ENCODE measurements at places on chromosomes 4 and X.

GRCh38 chr4:170242471-170242870 lies 152.7 kb upstream of the AADAT start:
- no peak for DNase-seq

- DNase-seq = no peak
Observed at GRCh38 chrX:55167901-55168300, 52.2 kb upstream of the PAGE5 start.

- no peak for DNase-seq
Observed at GRCh38 chr4:78764498-78764961, 11.6 kb upstream of the BMP2K start.

GRCh38 chr4:6695660-6696610 lies 2.3 kb downstream of the S100P start:
- DNase-seq = no peak

DNA sequence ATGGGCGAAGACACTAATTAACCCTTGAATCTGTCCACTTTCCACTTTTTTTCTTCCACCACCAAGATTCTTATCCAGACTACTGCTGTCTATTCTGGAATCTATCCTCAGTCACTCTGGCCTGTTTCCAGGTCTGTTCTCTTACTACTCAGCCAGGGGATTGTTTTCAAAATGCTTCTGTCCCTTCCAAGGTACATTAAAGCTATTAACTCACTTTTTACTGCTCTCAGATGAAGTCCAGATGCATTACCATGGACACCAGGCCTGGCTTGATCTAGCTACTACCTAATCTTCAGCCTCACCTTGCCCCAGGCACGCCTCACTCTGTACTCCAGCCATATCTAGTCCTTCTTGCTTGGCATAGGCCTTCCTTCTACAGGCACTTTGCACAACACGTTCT lies 66.4 kb downstream of the GALNT7 start:
- DNase-seq = no peak

DNA sequence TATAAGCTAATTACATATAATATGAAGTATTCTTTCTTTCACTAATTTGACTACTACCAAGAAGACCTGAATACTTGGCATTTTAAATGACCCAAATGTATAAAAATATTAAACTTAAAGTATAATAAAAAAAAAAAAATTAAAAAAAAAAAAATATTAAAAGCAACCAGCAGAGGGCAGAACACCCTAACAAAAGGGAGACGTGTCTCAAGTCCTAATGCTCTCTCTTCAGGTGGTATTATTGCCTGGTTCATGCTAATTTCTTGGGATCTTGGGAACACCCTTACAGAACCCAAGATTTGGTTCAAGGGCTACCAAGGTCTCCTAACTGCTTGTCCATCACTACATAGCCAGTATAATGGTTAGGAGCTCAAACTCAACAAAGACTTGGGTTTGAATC lies 754.8 kb downstream of the RAB28 start:
- DNase-seq = no peak

DNA sequence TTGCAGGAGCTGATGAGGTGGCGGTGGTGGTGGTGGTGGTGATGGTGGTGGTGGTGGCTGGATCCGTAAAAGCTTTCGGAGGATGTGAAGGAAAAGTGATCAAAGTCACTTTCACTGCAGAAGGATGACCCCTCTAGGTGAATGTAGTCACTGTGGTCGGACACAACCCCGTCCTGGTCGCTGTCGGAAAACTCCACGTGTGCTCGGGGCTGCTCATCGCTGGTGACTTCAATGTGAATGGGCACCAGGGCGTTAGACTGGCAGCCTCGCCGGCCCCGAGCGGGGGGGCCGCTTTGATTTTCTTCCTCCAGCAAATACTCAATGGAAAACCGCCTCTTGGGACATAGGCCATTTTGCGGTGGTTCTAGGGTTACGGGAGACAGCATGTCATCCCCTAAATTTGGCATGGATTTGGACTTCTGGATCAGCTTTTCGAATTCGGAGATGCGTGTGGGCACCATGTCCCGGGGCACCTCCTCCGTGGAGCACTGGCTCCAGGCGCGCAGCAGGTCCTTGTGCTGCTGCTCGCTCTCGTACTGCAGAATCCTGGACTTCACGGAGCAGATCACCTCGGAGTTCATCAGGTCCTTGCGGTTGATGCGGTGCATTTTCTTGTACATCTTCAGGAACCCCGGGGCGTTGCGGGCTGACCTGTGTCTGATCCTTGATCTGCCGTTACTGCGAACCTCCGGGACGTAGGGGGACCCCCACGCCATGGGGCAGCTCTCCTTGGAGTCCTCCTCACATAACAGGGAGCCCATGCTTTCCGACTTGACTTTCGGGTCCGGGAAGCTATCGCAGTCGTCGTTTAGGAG lies 88.3 kb upstream of the PDLIM3 start:
- DNase-seq = no peak

GRCh38 chr4:102430461-102430910 lies 70.7 kb upstream of the NFKB1 start:
- no peak for DNase-seq

DNA sequence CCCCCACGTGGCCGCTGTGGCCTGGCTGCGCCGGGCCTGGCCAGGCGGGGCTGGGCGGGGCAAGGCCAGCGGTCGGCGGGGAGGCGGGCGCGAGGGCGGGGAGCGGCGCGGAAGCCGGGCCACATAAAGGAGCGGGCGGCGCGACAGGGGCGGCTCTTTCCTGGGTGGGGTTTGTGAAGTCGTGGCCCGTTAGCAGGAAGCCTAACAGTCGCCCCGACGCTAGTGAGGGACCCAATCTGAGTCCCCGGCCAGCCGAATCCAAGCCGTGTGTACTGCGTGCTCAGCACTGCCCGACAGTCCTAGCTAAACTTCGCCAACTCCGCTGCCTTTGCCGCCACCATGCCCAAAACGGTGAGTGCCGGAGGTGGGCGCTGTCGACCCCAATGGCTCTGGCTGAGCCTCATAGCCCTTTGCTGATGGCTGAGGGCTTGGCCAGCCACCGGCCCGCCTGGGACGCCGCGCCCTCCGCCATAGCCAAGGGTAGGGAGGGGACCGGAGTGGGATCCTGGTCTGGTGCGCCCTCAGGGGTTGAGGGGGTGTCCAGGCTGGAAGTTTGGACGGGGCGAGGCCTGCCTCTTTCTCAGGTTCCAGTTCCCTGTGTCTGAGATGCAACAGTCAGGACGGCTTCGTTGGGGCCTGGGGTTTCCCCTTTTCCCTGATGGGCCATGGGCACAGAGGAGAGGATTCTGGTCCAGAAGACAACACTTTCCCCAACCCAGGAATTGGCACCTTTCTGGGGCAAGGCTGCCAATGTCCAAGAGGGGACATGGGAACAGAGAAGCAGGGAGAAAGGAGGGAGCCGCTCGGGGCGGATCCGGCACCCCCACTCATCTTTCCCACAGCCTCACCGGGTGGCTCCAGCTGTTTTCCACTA lies at the start of gene MSN:
Gene MSN, plus strand, starts transcription at position 152 of the 874 bp plus-strand sequence. Its CDS starts 188 bp downstream, at position 340.
- peak; percentile 82 for DNase-seq

- no peak for DNase-seq
Observed at GRCh38 chr4:100391863-100392262, 126.0 kb downstream of the EMCN start.

DNA sequence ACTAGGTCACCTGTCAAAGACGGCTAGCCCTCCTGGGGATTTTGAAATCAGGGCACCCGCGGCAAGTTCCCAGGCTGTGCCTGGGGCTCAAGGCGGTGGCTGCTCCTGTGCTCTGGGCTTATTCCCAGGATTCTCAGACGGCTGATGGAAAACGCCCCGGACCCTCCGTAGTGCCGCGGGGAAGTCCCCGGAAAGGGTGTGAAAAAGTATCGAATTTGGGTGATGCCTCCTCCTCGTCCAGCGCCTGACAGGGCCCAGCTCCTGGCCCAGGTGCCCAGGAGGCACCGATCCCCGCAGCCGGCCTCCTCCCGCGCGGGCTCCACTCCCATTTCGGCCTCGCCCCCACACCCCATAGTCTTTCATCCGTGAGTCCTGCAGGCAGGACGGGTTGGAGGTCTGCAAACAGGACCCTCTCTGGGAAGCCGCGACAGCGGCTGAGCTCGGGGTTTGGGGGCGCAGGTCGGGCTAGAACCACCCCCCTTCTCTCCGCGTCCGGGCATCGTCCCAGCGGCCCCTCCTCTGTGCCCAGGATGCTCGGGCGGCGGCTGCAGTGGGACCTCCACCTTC lies 1.1 kb upstream of the NSG1 start:
- DNase-seq = no peak

GRCh38 chrX:70025464-70025863 lies 24.3 kb downstream of the AWAT2 start:
- DNase-seq = no peak

DNA sequence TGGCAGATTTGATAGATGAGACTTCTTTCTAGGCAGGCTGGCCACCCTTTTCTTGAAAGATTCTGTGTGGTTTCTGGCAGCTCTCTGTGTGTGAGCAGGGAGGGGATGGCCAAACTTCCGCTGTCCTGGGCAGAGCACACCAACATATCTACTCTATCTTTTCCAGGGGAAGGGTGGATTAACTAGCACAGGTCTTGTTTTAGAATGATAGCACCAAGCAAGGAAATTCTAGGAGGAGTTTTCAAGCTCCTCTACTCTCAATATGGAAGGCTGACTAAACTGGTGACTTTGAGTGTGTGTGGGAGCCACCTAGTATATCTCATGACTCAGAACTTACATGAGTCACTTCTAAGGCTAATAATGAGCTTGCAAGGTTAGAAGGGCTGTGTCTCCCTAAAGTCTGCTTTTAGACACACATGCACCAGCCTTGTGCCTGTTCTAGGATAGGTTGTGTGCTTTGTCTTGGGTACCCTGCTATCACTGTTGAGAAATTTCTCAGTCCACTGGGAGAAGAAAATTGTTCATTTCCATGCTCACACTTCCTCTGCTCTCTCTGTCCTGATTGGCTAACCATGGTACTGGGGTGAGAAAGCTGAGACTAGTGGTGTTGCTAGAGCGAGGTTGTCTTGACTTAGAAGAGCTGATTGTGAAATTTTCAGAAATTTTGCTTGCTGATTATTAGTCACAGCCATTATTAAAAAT lies 72.9 kb downstream of the YIPF6 start:
- no peak for DNase-seq

GRCh38 chr4:184825141-184825895 lies 450 bp downstream of the ACSL1 start:
- peak; percentile 70 for DNase-seq

DNA sequence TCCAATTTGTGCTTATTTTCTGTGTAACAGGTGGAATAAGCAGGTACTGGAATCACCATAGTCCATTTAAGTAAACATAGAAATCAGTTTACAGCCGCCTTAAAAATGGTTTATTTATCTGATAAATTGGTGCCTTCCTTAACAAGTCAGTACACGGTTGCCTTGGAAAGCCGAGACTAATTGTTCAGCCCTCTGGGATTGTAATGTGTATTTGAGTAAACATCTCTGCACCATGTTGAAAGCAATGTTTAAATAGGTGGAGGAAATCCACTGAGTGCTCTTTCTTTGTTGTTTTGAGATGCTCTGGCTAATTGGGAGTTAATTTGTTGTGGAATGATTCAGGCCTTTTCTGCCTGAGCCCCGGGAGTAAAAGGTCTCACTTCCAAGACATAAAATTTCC lies 45.7 kb upstream of the ADRA2C start:
- DNase-seq = no peak

GRCh38 chrX:14738643-14739042 lies 134.2 kb downstream of the FANCB start:
- DNase-seq = no peak

- DNase-seq = no peak
Observed at GRCh38 chrX:79559290-79559689, 192.2 kb upstream of the ITM2A start.

- no peak for DNase-seq
Observed at GRCh38 chrX:72201836-72202536, 20.4 kb downstream of the PIN4 start.

- DNase-seq = no peak
Observed at GRCh38 chrX:40064055-40064597, 33.6 kb downstream of the BCOR start.

GRCh38 chrX:106484233-106484632 lies 127.5 kb upstream of the RADX start:
- no peak for DNase-seq

GRCh38 chrX:70084592-70085240 lies 22.5 kb downstream of the OTUD6A start:
- DNase-seq = no peak

GRCh38 chr4:22500128-22500611 lies 15.7 kb downstream of the ADGRA3 start:
- DNase-seq = no peak

GRCh38 chrX:97224148-97224547 lies 340.4 kb downstream of the RPA4 start:
- no peak for DNase-seq

- no peak for DNase-seq
Observed at GRCh38 chrX:41005445-41005992, 79.7 kb upstream of the USP9X start.

GRCh38 chrX:19578956-19579355 lies 63.6 kb upstream of the MAP3K15 start:
- DNase-seq = no peak

GRCh38 chrX:27466051-27466450 lies 2.9 kb upstream of the PPP4R3C start:
- no peak for DNase-seq

DNA sequence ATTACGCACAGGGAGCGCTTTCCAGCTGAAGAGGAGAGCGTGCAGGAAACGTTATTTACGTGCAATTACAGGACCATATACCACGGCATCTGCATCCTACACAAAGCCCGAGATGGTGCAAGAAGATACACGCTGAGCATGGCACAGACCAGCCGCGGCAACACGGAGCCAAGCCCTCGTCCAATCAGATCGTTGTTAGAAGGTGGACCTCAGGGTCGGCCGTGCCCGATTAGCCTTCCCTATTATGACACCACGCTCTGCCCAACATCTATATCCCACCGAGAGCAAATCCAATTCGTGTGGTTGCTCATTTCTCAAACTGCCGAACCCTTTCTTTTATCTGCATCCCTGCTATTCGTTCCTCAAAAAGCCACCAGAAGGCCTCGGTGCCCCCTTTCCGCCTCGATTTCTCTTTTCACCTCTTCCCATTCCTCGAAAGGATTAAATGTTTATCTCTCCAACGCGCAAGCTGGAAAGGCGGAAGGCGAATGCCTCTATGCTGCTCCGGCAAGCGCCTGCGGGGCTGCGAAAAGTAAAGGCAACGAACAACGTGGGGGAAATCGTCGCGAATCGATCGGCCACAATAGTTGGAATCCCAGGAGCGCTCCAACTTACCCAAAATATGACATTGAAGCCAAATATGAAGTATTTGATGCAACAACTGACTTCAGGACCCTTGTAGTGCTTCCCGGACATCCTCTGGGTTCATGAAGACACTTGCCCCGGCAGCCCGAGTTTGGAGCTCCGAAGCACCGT lies 702 bp downstream of the TSPAN5 start:
- no peak for DNase-seq

GRCh38 chr4:48862661-48863060 lies 31.8 kb downstream of the OCIAD1 start:
- DNase-seq = no peak

DNA sequence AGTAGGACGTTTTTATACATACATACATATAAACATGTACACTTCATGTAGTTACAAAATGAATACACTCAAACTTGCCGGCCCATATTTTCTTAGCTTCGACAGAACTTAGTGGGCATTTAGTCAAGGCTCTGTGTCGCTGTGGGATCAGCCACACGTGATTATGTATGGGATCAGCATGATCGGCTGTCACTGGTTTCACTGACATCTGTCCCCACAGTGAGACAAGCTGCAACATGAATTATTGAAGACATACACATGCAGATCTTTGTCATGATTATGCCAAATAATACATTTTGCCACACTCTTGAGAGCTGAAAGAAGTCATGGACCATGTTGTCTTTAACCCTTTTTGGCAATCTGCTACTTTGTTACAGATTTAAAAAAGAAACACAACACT lies 38.2 kb upstream of the NAA11 start:
- DNase-seq = no peak

- DNase-seq = no peak
Observed at GRCh38 chr4:123517176-123517575, 120.6 kb downstream of the SPRY1 start.

- DNase-seq = no peak
Observed at GRCh38 chr4:16488084-16488483, 261.8 kb upstream of the TAPT1 start.

All from coronary artery (tissue), 2 donors.